GM23248 (cell line): ENCODE measurements at places on chromosomes 3 and 15. TPM values are rescaled to one million over a fixed set of nuclear protein-coding genes. Genes with fewer than 3 reads are reported as not detected.

PLSCR4 gene
- total RNA-seq, result 51.2 and 63.4 TPM in 2 replicates

EXD1 gene
- not detected in 2 replicates for total RNA-seq

MME gene
- 204 and 302 TPM in 2 replicates for total RNA-seq

GRCh38 chr3:61518590-61518989 lies 42.8 kb upstream of the PTPRG start:
- no peaks in the 10 kb centered on the region for H3K36me3 ChIP-seq
- no peaks in the 10 kb centered on the region for H3K4me1 ChIP-seq
- no peak overlapping the region for H3K27ac ChIP-seq
- H3K27me3 ChIP-seq, result no peaks in the 10 kb centered on the region

GRCh38 chr3:167493244-167493643 lies 19.4 kb upstream of the SERPINI2 start:
- no peaks in the 10 kb centered on the region for H3K27me3 ChIP-seq
- H3K4me3 ChIP-seq, result no peak overlapping the region
- H3K36me3 ChIP-seq, result no peaks in the 10 kb centered on the region
- peak; percentile 2 for DNase-seq

DNA sequence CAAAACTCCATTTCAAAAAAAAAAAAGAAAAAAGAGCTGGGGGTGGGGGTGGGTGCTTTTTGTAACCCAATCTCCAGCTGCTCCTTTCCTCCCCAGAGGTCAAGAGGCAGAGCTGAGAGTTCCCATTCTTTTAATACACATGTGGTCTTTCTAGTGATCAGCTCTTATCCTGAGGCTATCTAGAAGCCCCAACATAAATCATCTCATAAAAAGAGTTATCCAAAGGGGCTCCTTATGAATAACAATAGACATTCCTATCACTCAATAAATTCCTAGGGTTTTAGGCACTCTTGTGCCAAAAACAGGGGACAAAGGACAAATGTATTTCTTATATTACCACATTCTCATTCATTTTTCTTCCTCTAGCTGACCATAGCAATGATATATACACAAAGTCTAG lies 25.1 kb upstream of the GAP43 start:
- no peaks in the 10 kb centered on the region for H3K4me1 ChIP-seq
- no peak overlapping the region for H3K4me3 ChIP-seq
- H3K27ac ChIP-seq, result no peak overlapping the region

- DNase-seq, result no peak
- no peaks in the 10 kb centered on the region for H3K4me1 ChIP-seq
- no peaks in the 10 kb centered on the region for H3K36me3 ChIP-seq
- H3K27me3 ChIP-seq, result no peaks in the 10 kb centered on the region
- H3K4me3 ChIP-seq, result no peak overlapping the region
Observed at GRCh38 chr3:96267577-96267976, 546.8 kb upstream of the EPHA6 start.

GRCh38 chr3:81554388-81554787 lies 207.1 kb downstream of the GBE1 start:
- peak; percentile 47 for DNase-seq
- H3K27me3 ChIP-seq, result no peaks in the 10 kb centered on the region
- no peak overlapping the region for H3K4me3 ChIP-seq
- 0 out of 2 replicates have a peak, but pooled peaks cover 4% of the 10 kb centered on the region for H3K36me3 ChIP-seq

DNA sequence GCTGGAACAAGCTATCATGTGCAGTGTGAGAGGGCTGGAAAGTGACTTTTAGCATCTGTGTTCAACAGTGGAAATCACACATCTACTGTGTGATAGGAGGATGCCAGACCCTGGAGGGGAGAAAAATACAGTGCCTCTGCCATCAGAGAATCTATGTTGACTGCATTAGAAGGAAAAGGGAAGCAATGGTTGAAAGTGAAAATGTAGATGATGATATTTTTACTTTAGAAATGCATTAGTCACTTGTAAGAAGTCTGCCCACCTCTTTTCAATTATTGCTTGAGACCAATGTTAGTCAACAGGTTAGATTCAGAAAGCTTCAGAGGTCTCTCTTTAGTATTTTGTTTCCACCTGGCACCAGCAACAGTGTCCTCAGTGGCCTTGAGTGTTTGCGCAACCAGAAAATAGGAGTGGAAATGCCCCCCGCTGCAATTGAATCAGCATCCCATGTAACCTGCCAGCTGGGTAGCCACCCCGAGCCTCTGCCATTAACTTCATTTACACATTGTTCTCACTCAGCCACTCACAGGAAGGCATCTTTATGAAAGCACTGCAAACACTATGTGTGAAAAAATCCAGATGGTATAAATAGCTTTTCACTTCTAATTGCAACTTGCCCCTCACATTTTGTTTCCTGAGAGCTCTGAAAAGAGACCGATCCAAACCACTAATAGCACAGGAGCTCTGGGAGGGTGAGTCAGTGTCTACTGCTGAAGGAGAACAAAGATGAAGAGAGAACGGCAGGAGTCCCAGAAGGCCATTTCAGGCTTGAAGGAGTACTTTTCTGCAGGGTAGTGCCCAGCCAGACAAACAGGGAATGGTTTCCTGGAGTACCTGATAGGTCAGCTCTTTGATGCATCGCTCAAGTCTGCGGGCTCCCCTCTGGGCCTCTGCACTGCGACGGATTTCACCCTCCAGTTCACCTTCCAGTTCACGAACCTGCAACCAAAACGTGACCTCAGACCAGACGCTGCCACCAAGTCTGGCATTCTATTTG lies 92.1 kb downstream of the HHLA2 start:
- peaks cover 12% of the 10 kb centered on the region; the same call in 1 of the 2 replicates for H3K4me1 ChIP-seq
- no peaks in the 10 kb centered on the region for H3K27me3 ChIP-seq
- peak; percentile 14 for DNase-seq
- H3K36me3 ChIP-seq, result no peaks in the 10 kb centered on the region
- no peak overlapping the region for H3K27ac ChIP-seq

DNA sequence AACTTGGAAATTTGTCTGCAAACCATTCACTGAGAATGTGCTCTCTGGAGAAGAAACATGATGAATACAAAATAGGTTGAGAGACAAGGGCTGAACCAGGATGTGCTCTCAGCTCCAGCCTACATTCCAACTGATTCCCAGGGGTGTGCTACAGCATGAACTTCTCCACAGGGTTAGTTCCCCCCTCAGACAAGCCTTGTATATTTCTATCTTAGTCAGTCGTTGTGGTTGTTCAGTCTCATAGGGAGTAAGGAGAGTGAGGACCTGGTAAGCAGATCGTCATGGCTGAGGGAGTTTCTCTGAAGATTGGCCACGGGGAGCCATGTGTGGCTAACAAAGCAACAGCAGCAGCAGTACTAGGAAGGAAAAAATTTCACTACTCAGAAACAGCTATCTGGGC lies 919.7 kb upstream of the CADM2 start:
- DNase-seq, result no peak
- H3K27ac ChIP-seq, result no peak overlapping the region
- H3K27me3 ChIP-seq, result no peaks in the 10 kb centered on the region
- no peak overlapping the region for H3K4me3 ChIP-seq

GRCh38 chr3:145716519-145716918 lies 444.5 kb downstream of the PLOD2 start:
- H3K36me3 ChIP-seq, result no peaks in the 10 kb centered on the region
- H3K27ac ChIP-seq, result no peak overlapping the region
- H3K27me3 ChIP-seq, result no peaks in the 10 kb centered on the region
- no peaks in the 10 kb centered on the region for H3K4me1 ChIP-seq
